ENCODE measurements at places on chromosomes 6 and 20. TPM values are rescaled to one million over a fixed set of nuclear protein-coding genes. Genes with fewer than 3 reads are reported as not detected.

RSPH4A gene
- polyA plus RNA-seq = 4.2 TPM

DNA sequence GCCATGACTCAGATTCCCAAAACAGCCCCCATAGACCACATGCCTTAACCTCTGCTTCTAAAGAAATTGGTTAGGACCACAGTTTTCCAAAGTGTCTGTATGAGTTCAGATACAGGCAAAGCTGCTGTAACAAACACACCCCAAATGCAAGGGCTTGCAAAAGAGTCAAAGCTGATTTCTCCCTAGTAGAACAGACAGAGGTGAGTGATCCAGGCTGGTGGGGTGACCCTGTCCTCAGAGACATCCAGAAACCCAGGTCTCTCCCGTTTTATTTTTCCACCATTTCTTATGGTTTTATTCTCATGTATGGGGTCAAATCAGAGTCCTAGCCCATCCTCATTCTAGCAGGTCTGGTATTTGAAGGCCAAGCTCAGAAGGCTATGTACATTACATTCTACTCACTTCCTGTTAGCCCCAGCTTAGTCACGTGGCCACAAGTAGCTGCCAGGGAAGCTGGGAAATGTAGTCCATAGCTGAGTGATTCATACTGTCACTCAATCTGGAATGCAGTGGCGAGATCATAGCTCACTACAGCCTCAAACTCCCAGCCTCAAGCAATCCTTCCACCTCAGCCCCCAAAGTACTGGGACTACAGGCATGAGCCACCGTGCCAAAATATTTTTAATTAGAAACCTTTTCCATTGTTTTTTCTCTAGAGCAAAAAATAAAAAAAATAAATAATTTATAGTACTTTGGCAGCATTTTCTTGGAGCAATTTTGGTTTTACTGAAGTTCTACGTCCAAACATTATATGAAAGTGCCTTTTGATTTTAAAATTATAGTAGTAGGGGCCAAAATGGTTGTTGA, 175.2 kb downstream of the ZMYND8 start:
- no peak for DNase-seq

DNA sequence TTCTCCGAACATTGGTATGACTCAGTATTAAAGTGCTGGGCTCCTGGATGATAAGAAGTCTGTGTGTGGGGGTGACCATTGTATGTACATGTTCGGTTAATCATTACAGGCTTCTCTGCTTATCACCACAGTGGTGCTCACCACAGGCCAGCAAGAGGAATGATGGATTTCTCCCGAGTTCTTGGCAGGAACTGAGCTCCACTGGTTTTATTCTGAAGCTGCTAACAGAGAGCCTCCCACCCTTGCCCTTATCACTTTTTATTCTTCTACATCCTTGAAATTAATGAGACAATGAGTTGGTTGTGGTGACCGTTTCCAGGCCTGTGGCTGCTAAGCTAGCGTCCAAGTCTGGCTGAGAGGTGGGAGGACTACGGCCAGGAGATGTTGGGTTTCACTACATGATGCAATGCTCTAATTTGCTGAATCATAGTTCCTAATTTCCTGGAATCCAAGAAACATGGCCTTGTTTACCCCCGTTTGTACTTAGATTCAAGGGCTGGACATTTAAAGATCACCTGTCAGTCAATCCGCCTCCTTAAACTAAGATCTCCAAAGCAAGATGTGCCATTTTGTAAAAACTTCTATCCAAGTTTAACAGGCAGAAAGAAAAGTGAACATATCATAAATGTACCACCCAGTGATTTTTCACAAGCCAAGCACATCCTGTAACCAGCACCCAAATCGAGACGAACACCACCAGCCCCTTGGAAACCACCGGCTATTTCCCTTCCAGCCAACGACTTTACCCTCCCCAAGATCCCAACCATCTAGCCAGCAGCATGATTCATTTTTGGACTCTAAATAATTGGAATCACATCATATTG, 172.5 kb downstream of the FOXA2 start:
- no peak for DNase-seq

TRERF1 gene
- 17.2 TPM for polyA plus RNA-seq

DNA sequence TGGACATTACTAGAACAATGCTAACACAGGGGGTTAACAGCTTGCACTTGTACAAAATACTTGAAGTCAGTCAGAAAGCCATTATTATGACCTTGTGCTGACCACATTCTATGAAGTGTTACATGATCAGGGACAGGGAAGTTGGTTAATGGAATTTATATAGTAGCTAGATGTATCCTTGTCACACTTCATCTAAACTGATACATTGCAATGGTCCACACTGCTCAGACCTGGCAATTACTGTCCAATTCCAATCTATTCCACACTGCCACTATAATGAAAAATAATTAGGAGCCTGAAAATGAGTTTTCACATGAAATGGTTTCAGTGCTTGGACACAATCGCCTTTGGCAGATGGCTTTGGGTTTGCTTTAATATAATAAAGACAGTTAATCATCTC, 850.8 kb downstream of the EPHA7 start:
- DNase-seq = no peak

ZGPAT gene
- 17.8 TPM for polyA plus RNA-seq

EYS gene
- 0.96 TPM for polyA plus RNA-seq

DNA sequence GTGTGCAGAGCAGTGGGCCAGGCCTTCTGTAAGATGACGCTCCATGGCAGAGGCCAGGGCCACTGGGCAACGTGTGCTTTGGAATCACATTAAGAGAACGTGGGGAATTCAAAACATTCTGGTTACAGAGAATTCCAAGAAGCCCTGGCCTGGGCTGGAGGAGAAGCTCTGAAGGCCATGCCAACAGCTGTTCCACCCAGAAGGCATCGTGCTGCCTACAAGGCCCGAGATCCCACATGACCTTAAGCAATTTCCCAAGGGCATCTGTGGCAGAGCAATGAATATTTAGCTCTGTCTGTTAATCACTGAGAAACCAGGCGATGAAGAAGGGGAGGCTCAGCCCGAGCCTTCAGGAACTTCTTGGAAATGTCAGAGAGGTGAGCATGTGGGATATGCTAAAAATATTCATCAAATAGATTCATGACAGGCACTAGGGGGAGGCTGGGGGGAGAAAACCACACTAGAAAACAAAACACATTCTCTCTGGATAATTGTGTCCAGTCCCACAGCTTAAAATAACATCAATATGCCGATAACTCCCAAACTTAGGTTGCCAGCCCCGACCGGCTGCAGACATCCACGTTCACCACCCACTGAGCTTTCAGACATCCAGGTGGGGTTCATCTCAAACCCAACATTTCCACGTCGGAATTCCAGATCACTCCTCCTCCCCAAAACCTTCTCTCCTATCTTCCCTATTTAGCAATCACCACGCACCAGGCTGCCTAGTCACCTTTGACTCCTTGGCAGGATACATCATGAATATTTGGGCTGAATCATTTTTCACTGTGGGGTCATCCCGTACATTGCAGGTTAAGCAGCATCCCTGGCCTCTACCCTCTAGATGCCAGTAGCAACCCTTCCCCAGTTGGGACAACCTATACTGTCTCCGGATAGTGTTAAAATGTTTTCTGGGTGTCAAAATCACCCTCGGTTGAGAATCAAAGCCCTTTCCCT, 6.6 kb downstream of the SULF2 start:
- no peak for DNase-seq
